ENCODE measurements at places on chromosomes 12 and 14.

GRCh38 chr14:70340002-70340401, 19.5 kb downstream of the COX16 start:
- DNase-seq = no peak

DNA sequence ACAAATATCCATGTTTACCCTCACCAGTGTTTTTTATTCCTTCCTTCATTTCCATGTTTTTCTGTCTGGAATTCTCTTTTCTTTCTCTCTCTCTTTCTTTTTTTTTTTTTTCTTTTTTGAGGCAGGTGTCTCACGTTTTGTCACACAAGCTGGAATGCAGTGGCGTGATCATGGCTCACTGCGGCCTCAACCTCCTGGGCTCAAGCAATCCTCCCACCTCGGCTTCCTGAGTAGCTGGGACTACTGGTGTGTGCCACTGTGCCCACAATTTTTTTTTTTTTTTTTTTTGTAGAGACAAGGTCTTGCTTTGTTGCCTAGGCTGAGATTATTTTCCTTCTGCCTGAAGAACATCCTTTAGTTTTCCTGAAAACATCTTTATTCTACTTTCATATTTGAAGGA, 15.0 kb upstream of the AMIGO2 start:
- no peak for DNase-seq

DNA sequence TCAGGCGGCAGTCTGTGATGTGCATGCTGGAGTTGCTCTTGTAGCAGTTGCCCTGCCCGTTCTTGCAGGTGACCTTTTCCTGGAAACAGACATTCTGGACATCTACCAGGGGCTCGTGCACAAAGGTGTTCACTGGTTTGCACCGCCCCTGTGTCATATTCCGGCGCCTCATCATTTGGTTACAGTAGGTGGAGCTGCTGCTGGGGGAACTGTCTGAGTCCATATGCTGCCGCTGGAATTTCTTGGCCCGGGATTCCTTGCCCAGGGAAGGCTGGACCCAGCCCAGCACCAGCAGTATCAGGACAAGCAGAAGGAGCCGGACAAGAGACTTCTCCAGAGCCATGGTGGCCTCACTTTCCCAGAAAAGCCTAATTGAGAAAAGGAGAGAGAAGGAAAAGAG, 918 bp downstream of the RNASE1 start:
- DNase-seq = no peak

GRCh38 chr14:72451054-72451972, 442.6 kb downstream of the DPF3 start:
- no peak for DNase-seq

GRCh38 chr12:106145539-106146447, 7.0 kb upstream of the NUAK1 start:
- no peak for DNase-seq

Measured in stimulated activated CD4-positive, alpha-beta T cell treated with anti-CD3 and anti-CD28 coated beads, Interleukin-12 subunit alpha, Interleukin-12 subunit beta, amount 100 ng/mL, for 24 hours (primary cell).